ENCODE measurements at places on chromosomes 13 and 19. TPM values are rescaled to one million over a fixed set of nuclear protein-coding genes. Genes with fewer than 3 reads are reported as not detected.

Gene SPTBN4
- 1.8 TPM for polyA plus RNA-seq

Gene SPC24
- 0.27 TPM for polyA plus RNA-seq

Gene PPM1N
- 1.3 TPM for polyA plus RNA-seq

Gene MISP
- 217 TPM for polyA plus RNA-seq

Gene ABCA7
- 34.2 TPM for polyA plus RNA-seq

Gene CARM1
- polyA plus RNA-seq, result 30.4 TPM

Gene ZNF429
- polyA plus RNA-seq, result 3.1 TPM

Gene ZMYM5
- polyA plus RNA-seq, result 19.7 TPM

Gene CCDC70
- 0.07 TPM for polyA plus RNA-seq

Gene PSG7
- polyA plus RNA-seq, result not detected

Gene RASGRP4
- polyA plus RNA-seq, result 0.81 TPM

DNA sequence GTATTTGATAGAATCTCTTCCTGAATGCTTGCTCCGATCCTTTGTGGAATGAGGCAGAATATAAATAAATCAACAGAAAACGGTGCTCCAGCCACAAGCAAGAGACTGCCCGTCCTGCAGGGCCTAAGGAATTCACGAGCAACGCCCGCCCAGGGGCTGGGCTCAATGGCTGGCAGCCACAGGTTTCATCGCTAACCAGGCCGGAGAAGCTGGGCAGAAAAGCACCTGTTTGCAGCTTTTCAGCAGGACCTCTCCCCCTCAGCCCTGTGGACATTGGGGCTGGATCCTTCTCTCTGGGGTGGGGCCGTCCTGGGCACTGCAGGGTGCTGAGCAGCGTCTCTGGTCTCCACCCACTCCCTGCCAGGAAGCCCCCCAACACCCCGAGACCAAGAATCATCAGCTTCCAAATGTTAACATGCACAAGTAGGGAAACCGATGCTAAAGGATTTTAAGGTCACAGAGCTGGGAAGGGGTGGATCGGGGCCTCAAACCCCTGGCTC, 102.5 kb downstream of the GADD45B start:
- H3K27ac ChIP-seq, result peak overlapping the region; percentile 66
- peaks cover 4% of the 10 kb centered on the region for H3K4me1 ChIP-seq
- no peak for DNase-seq
- H3K36me3 ChIP-seq, result no peaks in the 10 kb centered on the region
- peaks cover 29% of the 10 kb centered on the region for H3K27me3 ChIP-seq

DNA sequence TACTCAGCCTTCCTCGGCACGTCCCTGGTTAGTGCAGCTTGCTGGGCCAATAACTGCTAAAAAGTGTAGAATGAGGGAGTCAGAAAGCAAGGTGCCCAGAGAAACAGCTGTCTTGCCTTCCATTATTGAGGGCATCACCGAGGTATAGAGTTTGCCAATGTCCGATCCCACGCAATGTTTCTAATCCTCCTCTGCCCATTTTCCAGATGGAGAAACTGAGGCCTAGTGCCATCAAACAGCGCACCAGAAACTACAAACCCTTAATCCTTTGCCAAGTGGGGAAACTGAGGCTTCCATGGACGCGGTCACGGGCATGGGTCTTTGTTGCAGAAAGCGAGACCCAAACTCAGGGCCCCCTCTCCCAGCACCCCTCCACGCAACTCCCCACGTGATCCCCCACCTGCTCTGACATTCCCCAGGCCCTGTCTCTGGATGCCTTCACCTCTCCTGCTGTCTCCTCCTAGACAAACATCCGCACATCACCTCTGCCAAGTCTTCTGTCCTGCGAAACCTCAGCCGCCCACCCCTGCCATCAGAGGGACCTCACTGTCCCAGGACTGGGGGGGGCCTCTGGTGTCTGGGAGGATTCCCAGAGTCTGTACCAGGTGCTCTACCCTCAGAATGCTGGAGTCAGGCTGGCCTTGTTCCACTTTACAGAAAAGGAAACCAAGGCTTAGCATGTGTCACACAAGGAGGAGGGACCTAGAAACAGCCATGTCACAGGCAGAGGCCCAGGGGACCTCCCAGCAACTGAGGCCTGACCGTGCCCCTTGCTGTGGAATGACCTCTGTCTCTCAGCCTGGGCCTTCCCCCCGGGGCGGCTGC, 930 bp upstream of the PDE4C start:
- H3K36me3 ChIP-seq, result no peaks in the 10 kb centered on the region
- peaks cover 70% of the 10 kb centered on the region for H3K27me3 ChIP-seq
- no peak overlapping the region for H3K4me3 ChIP-seq
- H3K27ac ChIP-seq, result no peak overlapping the region
- DNase-seq, result no peak
- H3K4me1 ChIP-seq, result peaks cover 8% of the 10 kb centered on the region

DNA sequence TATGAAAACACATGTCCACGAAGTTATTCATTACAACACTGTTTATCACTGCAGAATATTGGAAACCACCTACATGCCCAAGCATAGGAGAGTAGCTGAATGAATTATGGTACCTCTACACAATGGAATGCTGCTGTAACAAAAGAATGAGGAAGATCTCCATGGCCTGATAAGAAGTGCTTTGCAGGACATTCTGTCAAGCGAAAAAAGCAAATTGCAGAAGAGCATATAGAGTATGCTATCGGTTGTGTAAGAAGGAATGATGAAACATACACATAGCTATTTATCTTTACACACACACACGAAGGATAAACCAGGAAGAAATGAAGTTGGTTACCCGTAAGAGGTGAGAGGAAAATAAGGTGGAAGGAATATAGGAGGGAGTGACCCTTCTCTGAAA, 37.5 kb upstream of the CEACAM20 start:
- H3K27me3 ChIP-seq, result no peaks in the 10 kb centered on the region
- H3K27ac ChIP-seq, result no peak overlapping the region
- H3K4me3 ChIP-seq, result no peak overlapping the region
- DNase-seq, result no peak
- H3K36me3 ChIP-seq, result no peaks in the 10 kb centered on the region

DNA sequence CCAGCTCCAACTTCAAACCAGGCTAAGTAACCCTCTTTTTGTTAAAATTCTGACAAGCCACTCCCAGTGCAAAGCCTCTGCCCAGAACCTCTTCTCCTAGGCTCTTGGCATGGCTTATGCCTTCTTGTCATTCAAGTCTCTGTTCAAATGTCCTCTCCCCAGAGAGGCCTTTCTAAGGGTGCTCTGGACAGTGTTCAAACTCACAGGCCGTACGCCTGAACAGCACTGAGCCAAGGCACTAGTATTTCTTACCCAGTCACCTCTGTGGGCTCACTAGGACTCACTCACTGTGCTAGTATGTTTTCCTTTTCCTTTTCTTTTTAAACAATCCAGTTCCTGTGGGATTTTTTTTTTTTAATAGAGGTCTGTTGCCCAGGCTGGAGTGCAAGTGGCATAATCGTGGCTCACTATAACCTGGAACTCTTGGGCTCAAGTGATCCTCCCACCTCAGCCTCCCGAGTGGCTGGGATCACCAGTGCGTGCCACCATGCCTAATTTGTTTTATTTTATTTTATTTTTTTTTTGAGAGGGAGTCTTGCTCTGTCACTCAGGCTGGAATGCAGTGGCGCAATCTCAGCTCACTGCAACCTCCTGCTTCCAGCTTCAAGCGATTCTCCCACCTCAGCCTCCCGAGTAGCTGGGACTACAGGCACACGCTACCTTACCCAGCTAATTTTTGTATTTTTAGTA, 2.3 kb upstream of the ASF1B start:
- no peak overlapping the region for H3K4me3 ChIP-seq
- no peaks in the 10 kb centered on the region for H3K4me1 ChIP-seq
- no peak overlapping the region for H3K27ac ChIP-seq
- no peak for DNase-seq

- no peak overlapping the region for H3K4me3 ChIP-seq
- H3K27ac ChIP-seq, result no peak overlapping the region
- H3K27me3 ChIP-seq, result no peaks in the 10 kb centered on the region
Observed at GRCh38 chr19:33509774-33510173, 11.8 kb downstream of the PEPD start.

- DNase-seq, result no peak
- peak overlapping the region; percentile 84 for H3K4me3 ChIP-seq
Observed at GRCh38 chr19:10193790-10194499, 808 bp downstream of the DNMT1 start.

GRCh38 chr19:48512504-48513288, 1.1 kb upstream of the LMTK3 start:
- no peak overlapping the region for H3K27ac ChIP-seq
- H3K4me3 ChIP-seq, result no peak overlapping the region
- H3K36me3 ChIP-seq, result no peaks in the 10 kb centered on the region
- no peaks in the 10 kb centered on the region for H3K27me3 ChIP-seq
- H3K4me1 ChIP-seq, result peaks cover 9% of the 10 kb centered on the region

- H3K27ac ChIP-seq, result no peak overlapping the region
- no peak overlapping the region for H3K4me3 ChIP-seq
- no peaks in the 10 kb centered on the region for H3K4me1 ChIP-seq
- no peaks in the 10 kb centered on the region for H3K27me3 ChIP-seq
- peaks cover 15% of the 10 kb centered on the region for H3K36me3 ChIP-seq
Observed at GRCh38 chr13:113970810-113971470, 2.9 kb downstream of the C13orf46 start.

DNA sequence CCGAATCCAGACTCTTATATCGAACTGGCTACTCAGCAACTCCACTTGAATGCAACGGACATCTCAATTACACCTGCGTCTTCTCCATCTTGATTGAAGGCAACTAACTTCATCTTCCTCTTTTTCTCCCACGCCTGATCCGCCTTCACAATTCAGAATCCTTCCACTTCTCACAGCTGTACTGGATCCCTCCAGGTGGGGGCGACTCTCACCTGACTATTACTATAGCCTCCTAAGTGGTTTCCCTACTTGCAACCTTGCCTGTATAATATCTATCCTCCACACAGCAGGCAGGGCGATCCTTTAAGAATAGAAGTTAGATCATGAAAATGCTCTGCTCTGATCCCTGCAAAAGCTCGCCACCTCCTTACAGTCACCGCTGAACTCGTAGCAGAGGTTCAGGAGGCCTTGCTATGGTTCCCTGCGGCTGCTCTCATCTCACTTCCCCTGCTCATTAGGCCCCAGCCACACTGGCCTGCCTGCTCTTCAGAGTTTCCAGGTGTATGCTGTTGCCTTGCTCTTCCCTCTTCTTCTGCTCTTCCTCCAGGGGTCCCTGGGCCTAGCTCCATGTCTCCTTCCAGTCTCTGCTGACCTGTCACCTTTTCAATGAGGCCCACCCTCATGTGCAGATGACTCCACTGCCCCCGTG, 31.9 kb downstream of the RFXAP start:
- H3K36me3 ChIP-seq, result peaks cover 6% of the 10 kb centered on the region
- H3K4me1 ChIP-seq, result no peaks in the 10 kb centered on the region
- no peak overlapping the region for H3K4me3 ChIP-seq
- H3K27me3 ChIP-seq, result no peaks in the 10 kb centered on the region
- no peak for DNase-seq

DNA sequence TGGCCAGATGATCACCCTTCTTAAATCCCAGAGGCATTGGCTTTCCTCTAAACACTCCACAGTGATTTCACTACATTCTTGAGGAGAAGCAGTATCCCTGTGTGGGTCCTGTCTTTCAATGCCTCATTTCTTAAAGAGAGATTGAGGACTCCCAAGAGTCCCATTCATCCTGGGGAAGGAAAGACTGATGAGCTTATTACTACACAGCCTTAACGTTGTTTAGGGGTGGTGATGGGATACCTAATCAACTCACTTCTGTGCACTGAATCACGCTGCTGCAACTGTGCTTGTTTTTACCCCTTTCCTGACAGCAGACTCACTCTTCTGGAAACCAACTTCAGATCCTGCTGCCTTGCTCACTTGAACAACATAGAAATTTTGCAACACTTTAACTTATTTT, 203.1 kb downstream of the RGCC start:
- no peak for DNase-seq
- no peaks in the 10 kb centered on the region for H3K36me3 ChIP-seq
- H3K27ac ChIP-seq, result no peak overlapping the region
- no peaks in the 10 kb centered on the region for H3K4me1 ChIP-seq
- no peaks in the 10 kb centered on the region for H3K27me3 ChIP-seq

- H3K27ac ChIP-seq, result peak overlapping the region; percentile 25
- H3K4me1 ChIP-seq, result peaks cover 41% of the 10 kb centered on the region
- peak overlapping the region; percentile 59 for H3K4me3 ChIP-seq
- H3K27me3 ChIP-seq, result no peaks in the 10 kb centered on the region
Observed at GRCh38 chr13:97223711-97224541, 1.8 kb downstream of the MBNL2 start.

GRCh38 chr13:50388481-50388880, 373.2 kb downstream of the KCNRG start:
- no peaks in the 10 kb centered on the region for H3K4me1 ChIP-seq
- H3K27me3 ChIP-seq, result no peaks in the 10 kb centered on the region
- no peak overlapping the region for H3K27ac ChIP-seq

- H3K4me3 ChIP-seq, result no peak overlapping the region
- H3K27ac ChIP-seq, result peak overlapping the region; percentile 87
- DNase-seq, result peak; percentile 90
- peaks cover 92% of the 10 kb centered on the region for H3K4me1 ChIP-seq
- H3K36me3 ChIP-seq, result no peaks in the 10 kb centered on the region
- no peaks in the 10 kb centered on the region for H3K27me3 ChIP-seq
Observed at GRCh38 chr19:4374498-4375163, 25.7 kb downstream of the SH3GL1 start.

DNA sequence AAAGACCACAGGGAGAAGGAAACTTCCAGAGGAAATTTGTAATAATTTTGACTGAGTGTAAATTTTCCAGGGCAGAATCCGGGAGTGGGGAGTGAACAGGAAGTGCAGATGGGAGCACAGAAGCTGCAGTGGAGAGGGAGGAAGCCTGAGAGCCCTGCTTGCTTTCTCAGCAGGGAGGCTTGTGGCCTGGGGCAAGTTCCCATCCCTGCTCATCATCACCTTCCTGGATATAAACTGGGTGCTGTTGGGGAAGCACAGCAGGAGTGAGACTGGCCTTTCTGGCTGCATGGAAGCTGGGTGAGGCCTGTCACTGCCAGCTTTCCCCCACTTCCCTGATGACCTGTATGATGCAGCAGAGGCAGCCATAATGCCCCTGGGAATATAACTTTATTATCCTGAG, 532.9 kb downstream of the SLITRK6 start:
- no peaks in the 10 kb centered on the region for H3K36me3 ChIP-seq
- H3K27ac ChIP-seq, result no peak overlapping the region
- no peaks in the 10 kb centered on the region for H3K4me1 ChIP-seq
- no peak overlapping the region for H3K4me3 ChIP-seq
- DNase-seq, result no peak

DNA sequence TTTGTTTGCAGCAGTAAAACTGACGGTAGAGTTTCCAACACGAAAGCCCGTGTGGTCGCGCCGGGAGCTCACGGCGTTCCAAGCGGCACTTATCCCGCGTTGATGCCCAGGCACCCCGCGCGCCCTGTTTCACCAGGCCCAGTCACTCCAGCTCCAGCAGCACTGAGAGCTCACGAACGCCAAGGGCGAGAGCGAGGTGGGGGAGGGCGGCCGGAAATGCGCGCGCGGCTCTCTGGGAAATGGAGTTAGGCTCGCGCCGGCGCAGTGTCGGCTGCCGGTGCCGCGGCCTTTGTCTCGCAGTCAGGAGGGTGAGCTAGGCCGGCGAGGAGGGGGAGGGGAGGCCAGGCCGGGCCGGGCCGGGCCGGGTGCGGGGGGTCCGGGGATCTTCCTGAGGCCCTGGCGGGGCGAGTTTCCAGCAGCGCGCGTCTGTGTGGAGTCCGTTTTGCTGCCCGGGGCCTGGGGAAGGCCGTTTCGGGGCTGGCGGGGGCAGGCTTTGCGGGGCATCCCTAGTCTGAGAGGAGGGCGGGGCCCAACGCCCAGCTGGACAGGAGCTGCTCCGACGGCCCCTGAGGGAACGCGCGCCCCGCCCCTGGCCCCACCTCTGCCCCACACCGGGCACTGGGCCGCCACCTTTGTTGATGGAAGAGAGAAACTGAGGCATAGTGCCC, at the start of gene ZNF135:
Gene ZNF135 (plus strand): TSS at position 280 of the 668 bp plus-strand sequence. CDS start 721 bp downstream, outside the sequence.
- no peaks in the 10 kb centered on the region for H3K4me1 ChIP-seq
- peak; percentile 96 for DNase-seq
- no peaks in the 10 kb centered on the region for H3K27me3 ChIP-seq
- peak within 1 kb of the TSS; percentile 85 for H3K4me3 ChIP-seq
